NCI-H1436 (cell line): ENCODE measurements at places on chromosomes 11 and 22.

GRCh38 chr11:117090111-117090706 lies 8.0 kb downstream of the SIK3 start:
- no peak for DNase-seq

DNA sequence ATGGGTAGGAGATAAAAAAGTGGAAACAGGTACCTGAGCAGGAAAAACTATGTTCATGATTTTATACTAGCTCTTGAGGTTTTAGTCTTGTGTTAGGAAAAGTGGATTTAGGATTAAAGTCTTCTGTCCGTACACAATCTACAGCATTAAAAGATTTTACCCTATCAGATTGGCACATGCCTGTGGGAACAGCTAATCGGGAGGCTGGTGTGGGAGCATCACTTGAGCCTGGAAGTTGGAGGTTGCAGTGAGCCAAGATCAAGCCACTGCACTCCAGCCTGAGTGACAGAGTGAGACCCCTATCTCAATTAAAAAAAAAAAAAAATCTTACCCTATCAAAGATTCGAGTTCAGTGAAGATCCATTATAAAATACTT lies 12.2 kb upstream of the CRKL start:
- no peak for DNase-seq

- DNase-seq: no peak
Measured at GRCh38 chr11:72418834-72419560, 15.3 kb downstream of the CLPB start.

DNA sequence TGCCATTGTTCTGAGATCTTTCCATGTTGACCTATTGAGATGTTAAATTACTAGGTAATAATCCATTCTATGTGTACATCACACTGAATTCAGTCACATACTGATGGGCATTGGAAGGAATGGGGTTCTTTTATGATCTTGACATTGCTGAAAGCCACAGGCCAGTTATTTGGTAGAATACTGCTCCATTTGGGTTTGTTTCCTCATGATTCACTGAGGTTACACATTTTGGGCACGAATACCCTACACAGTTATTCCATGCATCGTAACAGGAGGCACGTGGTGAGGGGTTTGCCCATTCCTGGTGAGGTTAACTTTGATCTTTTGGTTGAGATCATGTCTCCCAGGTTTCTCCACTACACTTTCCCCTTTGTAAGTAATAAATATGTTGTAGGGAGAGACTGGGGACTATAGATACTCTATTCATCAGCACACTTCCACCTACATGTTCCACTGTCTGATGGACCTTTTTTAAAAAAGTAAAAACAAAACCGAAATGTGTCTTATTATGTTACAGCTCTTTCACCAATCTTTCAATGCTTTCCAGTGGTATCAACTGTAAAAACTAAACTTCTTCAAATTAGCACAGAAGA lies 12.0 kb upstream of the FOLR1 start:
- DNase-seq: no peak

- no peak for DNase-seq
Measured at GRCh38 chr11:10192036-10192435, 102.0 kb downstream of the SBF2 start.

- no peak for DNase-seq
Measured at GRCh38 chr11:122703541-122704272, 48.2 kb downstream of the UBASH3B start.

DNA sequence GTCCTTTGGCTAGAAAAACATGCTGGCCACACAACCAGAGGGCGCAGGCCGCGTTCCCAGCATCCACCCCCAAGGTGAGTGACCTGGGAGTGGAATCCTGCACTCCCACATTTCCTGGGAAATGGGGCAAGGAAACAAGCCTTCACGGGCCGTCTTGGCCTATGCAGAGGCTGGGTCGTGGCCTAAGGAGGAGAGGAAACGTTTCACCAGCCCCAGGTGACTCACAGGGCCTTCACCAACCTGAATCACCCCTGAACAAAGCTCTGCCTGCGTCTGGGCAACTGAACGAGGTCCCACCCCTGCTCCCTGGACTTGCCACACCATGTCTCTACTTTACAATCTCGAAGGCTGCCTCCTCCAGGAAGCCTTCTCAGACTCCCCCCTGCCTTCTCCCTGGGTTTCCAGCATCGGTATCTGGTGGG lies 13.2 kb downstream of the MYH9 start:
- DNase-seq: no peak

DNA sequence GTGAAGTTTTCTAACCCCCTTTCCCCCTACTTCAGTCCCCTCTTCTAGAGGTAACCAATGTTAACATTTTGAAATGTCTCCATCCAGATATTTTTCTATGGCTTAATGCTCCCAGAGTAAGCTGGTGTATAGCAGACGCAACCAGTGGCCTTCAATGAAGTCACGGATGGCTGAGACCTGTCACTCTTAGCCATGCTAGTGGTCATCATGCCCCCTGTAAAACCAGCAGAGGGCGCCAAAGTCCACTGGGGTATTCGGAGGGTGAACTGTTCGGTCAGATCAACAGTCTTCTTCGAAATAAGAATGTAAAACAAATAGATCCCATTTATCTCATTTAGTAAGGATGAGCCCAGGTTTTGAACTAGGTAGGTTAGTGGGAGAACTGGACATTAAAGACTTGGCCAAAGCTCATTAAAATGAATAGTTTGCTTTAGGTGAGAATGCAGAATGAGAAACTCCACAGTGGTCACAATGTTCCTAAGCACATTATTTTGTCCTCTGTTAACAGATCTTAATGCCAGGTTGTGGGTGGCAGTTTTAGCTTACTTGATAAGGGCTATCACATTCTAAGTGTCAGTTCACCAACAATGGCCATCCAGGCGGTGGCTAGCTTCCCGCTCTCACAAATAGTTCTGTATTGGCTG lies 8.6 kb upstream of the MMP8 start:
- DNase-seq: peak; percentile 68

- no peak for DNase-seq
Measured at GRCh38 chr11:94791216-94791889, 23.2 kb downstream of the AMOTL1 start.

DNA sequence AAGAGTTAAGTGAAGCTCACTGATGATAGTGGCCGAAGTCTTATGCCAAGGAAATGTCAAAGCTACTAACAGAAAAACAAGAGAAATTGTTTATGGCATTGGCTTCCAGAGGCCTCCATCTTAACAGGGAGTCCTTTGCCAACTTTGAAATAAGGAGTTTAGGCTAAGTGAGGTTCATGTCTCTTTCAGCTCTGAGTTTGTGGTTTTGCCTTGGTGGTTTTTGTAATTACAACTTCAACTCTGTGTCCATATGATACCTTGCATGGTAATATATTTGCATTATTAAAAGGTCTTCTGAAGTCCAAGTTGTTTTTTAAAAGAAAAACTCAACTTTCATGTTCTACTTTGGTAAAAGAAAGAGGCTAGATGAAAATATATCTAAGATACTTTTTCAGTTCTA lies 31.4 kb upstream of the ANO5 start:
- no peak for DNase-seq

DNA sequence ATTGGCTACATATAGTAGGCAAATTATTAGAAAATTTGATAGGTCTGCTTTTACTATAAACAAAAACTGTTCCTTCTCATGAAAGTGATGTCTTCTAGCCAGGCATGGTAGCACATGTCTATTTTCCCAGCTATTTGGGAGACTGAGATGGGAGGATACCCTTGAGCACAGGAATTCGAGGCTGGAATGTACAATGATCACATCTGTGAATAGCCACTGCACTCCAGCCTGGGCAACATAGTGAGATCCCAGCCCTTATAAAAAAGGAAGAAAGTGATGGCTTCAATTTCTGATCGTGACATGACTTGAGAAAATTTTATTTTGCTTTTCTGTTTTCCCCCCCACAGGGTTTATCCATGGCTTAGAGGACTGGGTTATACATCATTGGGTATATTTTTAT lies 19.5 kb upstream of the B3GNT6 start:
- DNase-seq: no peak

DNA sequence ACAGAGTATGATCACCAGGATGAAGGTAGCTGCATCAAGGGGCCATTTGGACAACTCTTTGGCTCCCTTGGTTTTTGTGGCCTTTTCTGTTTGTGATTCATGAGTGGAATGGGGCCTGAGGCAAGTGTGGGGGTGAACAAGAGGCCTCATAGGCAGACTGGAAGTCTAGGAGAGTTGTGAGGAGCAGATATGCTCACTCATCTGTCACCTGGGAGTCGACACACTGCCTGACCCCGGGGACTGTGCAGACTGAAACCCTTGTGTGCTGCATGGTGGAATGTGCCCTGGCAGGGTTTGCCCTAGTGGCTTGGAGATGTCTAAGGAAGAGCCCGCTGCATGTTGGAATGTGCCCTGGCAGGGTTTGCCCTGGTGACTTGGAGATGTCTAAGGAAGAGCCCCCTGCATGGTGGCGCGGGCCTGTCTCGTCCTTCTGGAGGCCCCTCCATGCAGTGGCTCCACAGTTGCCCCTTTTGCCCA lies 60.0 kb downstream of the MED15 start:
- DNase-seq: no peak

- DNase-seq: no peak
Measured at GRCh38 chr11:126864934-126865333, 135.6 kb downstream of the KIRREL3 start.

GRCh38 chr22:35631597-35631996 lies 14.5 kb upstream of the MB start:
- DNase-seq: peak; percentile 31

- no peak for DNase-seq
Measured at GRCh38 chr22:25749420-25750169, 7.6 kb downstream of the MYO18B start.

- DNase-seq: no peak
Measured at GRCh38 chr11:65504674-65505465, 6.0 kb downstream of the MALAT1 start.

DNA sequence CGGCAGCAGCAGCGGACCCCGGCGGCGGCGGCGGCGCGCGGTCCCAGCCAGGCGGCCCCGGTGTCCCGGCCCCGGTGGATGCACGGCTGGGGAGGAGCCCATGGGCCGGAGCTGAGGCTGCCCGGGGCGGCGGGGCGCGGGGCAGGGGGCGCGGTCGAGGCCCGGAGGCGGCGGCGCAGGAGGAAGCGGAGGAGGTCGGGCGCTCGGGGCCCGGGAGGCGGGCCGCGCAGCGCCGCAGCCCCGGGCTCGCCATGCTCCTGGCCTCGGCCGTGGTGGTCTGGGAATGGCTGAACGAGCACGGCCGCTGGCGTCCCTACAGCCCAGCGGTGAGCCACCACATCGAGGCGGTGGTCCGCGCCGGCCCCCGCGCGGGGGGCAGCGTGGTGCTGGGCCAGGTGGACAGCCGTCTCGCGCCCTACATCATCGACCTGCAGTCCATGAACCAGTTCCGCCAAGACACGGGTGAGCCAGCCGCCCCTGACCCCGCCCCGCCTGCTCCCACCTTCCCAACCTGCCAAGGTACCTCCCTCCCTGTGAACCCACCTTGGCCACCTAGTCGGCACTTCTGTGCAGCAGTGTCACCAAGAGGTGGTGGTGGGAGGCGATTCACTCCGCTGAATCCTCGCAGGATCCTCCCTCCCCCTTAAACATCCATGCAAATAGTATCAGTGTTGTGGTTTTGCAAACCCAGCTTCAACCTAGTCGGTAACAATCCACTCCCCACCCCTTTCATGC lies 580 bp downstream of the DTX4 start:
- DNase-seq: no peak

GRCh38 chr22:50531962-50532674 lies 2.3 kb upstream of the TYMP start:
- DNase-seq: no peak

DNA sequence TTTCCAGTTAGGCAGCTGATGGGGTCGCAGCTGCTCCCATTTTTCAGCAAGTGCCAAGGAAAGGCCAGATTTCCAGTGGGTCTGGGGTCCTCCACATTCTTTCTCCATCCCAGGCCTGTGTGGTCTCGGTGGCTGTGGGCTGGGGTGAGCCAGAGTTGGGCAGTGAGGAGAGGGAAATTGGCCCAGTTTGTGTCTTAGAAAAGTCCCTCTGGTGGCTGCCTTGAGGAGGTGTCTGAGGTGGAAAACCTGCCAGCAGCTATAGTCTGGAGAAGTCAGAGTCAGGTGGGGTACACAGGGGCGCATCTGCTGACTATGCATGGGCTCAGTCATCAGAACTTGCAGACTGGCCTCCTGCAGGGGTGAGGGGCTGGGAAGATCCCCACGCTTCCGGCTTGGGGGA lies 30.5 kb downstream of the MRGPRD start:
- DNase-seq: no peak

DNA sequence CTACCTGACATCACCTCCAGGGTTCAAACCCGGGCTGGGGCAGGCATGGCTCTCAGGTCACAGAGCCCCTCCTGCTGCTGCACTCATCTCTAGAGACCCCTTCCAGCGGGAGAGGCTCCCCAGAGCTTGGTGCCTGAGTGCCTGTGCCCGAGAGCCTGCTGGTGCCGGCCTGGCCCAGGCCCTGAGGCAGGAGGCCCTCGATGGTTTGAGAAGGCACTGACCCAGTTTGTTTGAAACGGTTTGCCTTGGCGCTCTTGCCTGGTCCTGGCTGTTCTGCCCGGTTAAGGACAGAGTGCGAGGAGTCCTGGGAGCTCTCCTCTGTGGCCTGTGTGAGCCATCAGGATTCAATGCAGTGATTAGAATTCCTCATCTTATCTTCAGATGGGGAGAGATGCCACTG lies 88.9 kb downstream of the TBC1D22A start:
- DNase-seq: no peak

GRCh38 chr11:46117842-46118241 lies 3.4 kb downstream of the PHF21A start:
- DNase-seq: no peak

GRCh38 chr22:32852395-32853251 lies 51.1 kb downstream of the TIMP3 start:
- DNase-seq: no peak

DNA sequence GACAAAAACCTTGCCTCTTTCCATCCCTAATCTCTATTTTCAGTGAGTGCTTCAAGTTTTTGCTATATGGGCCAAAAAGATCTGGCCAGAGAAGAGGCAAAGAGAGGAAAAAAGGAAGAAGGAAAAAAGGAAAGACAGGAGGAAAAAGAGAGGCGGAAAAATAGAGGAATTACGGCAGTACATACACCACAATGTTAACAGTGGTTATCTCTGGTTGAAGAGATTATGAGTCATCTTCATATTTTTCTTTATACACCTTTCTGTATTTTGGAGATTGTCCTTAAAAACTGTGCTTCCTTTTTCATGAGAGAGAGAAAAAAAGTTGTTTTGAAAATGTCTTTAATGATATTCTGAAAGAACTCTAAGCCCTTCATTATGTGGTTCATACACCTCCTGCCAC lies 133.7 kb downstream of the SBF2 start:
- no peak for DNase-seq

DNA sequence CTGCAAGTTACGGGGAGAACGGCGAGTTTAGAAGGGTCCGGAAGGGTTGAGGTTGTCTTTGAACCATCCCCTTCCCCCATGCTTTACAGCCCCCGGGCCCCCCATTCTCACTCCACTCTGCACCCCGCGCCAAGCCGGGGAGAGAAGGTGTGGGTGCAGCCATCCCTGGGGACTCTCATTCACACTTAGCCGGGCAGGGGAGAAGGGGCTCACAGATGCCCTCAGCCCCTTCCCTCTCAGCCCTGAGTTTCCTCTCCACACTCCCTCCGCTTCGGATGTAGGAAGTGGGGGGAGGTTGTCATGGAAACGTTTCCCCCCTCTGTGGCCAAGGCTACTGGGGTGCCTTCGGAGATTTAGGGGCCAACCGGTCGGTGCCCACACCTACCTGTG lies 334 bp downstream of the CADM1 start:
- peak; percentile 60 for DNase-seq
